NCI-H2107 (cell line): ENCODE measurements at places on chromosomes 1 and 21.

GRCh38 chr1:238252033-238252802 is 361.5 kb upstream of the ZP4 start:
- no peak for DNase-seq

DNA sequence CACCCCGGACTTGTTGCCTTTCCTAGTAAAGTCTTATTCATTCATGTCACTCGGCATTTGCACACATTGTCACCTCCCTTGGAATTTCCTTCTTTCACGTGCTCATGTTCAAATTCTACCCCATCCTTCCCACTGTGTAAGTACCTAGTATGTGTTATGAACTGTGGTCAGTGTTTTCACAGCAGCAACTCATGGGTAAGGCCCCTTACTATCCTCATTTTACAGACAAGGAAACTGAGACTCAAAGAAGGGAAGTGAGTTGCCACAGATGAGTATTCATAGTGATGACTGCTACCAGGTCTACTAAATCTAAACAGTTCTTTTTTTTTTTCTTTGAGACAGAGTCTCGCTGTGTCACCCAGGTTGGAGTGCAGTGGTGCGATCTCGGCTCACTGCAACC is 10.5 kb downstream of the CITED4 start:
- DNase-seq = no peak

DNA sequence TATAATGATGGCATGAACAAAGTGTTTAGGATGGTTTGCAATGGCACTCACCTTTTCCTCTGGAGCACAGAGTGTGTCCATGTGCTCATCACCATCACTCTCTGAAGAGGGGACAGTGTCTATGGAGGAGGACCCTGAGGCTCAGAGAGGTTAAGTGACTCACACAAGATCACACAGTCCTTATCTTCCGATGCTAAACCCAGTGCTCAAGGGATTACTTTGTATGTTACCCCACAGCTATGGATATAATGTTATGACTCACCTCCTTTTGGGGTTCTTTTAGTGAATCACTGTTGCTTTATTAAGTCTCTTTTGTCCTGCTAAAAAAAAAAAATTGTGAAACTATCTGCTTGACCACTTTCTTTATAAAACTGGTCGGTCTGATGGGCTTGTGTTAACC is 67.6 kb downstream of the TENT5C start:
- no peak for DNase-seq

GRCh38 chr1:170800265-170800664 is 135.1 kb upstream of the MROH9 start:
- no peak for DNase-seq

DNA sequence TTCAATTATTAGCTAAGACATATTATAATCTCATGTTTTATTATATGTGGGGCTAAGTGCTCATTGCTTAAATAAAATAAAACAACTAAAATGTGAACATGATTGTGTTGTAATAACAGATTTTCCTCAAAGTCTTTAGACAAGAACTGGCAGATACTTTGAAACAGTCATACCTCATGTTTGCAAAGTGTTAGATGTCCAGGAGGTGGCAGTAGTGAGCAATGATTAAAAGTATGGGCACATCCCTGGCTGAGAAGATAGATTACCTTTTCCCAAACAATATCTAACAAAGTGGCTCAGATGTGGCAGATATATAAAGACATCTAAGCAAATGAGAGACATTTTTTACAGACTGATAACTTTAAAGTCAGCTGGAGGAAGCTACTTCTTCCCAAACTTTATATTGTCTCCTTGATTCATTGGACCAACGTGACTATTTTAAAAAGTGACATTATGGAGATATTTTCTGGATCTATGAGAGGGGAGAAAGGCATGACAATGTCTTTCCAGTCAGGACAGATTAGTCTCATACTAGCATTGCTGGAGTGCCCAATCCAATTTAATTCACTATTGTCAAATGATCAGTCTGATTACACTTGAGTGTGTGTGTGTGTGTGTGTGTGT is 269.8 kb downstream of the S1PR1 start:
- peak; percentile 34 for DNase-seq

DNA sequence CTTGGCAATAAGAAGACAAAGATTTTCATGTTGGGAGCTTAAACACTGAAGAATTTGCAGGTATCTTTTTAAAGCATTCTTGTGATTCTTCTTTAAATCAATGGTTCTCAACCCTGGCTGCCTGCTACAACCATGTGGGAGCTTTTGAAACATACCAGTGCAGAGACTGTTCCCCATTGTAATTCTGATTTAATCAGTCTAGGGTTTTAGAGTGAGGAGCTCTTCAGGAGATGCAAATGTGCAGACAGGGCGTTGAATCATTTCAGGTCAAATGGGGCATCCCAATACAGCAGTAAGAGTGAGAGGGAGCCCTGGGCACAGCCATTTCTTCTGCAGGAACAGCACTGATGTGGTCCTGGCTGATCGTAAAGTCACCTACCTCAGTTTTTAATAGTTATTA is 24.3 kb downstream of the KCNJ6 start:
- DNase-seq = no peak

GRCh38 chr21:42179316-42179715 is 39.6 kb upstream of the ABCG1 start:
- DNase-seq = no peak

DNA sequence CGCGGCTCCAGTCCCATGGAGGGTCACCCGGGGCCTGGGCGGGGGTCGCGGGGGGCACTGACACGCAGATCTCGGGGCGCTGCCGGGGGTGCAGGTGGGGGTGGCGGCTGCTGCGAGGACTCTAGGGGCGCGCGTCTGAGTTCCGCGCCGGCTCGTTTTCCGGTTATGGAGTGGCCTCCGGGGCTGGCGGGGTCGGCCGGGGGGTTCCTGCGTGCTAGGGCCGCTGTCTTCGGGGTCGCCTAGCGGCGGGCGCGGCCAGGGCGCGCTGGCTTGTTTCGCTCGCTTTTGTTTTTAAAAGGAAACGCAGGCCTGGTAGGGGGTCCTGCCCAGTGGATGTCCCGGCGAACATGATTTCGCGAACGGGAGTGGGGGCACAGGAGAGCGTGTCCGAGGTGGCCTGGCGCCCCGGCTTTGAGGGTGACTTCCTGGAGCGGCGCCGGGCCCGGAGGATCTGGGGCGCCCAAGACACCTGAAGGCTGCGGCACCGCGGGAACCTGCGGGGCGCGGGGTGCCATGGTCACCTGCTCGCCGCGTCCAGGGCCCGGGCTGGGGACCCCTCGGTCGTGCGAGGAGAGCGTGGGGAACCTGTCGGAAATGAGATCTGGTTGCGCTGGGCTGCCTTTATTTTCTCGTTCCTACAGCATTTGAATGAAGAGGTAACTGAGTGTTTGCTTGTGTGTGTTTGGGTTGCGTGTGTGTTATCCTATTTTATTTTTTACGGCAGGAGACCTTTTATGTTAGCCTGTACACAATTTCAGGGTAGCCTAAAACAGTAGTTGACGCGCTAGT is 618 bp downstream of the ETS2 start:
- no peak for DNase-seq
